ENCODE measurements at places on chromosomes 4 and X.

DNA sequence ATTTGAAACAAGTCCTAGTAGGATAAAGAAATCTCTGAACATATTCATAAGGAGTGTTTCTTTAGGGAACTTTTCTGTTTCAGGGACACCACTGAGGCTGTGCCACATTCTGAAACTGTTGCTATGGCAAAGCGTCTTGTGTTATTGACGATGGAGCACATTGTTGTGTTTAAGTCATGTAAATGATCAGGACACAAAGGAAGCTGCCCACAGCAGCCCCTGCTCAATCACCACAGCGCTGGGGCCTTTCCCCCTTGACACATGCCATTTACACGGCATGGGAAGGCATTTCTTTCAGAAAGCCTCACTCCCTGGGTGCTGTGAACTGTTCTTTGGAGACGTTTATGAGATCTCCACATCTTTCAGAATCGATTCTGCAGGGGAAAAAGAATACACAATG, 39.8 kb upstream of the MID1 start:
- no peak for DNase-seq

GRCh38 chrX:107700317-107700774, 72.0 kb downstream of the PRPS1 start:
- no peak for DNase-seq

DNA sequence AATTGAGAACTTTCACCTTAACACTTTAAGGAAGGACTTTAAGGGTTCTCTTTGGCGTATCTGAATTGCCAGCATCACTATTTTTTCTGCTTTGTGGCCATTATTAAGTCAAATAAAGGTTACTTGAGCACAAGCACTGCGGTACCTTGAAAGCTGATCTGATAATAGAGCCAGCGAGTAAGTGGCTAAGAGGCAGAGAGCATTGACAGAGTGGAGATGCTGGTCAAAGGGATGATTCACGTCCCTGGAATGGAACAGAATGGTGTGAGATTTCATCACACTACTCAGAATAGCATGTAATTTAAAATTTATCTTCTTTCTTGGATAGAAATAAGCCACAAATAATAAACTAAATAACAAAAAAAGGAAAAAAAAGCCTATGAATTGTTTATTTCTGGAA, 57.1 kb upstream of the NPFFR2 start:
- no peak for DNase-seq

DNA sequence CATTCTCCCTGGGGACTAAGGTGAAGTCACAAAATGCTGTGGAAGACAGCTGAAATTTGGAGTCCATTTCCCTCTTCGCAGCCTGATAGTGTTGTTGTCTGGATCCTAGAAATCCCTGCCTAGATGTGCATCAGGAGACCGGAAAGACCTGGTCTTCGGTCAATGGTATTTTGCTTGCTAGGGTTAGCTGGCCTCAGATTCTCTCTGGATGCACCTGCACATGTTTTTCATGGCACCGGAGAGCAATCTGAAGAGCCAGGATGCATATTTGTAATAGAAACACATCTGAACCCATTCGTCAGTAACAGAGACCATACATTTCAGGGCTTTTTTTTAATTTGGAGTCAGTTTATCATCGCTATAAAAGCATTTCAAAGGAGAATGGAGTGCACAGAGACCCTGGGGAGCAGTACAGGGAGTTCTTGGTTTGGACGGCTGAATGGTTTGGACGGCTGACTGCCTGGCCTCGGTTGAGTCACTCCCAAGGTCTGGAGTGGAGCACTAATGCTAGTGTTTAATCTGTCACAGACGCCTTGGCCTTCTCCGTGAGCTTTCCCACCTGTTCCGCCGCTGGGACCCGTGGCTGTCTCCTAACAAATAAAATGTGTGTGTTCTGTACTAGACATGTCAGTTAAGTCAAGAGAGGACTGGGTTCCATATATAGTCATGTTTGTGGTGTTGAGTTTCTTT, 7.5 kb upstream of the PDLIM3 start:
- no peak for DNase-seq

DNA sequence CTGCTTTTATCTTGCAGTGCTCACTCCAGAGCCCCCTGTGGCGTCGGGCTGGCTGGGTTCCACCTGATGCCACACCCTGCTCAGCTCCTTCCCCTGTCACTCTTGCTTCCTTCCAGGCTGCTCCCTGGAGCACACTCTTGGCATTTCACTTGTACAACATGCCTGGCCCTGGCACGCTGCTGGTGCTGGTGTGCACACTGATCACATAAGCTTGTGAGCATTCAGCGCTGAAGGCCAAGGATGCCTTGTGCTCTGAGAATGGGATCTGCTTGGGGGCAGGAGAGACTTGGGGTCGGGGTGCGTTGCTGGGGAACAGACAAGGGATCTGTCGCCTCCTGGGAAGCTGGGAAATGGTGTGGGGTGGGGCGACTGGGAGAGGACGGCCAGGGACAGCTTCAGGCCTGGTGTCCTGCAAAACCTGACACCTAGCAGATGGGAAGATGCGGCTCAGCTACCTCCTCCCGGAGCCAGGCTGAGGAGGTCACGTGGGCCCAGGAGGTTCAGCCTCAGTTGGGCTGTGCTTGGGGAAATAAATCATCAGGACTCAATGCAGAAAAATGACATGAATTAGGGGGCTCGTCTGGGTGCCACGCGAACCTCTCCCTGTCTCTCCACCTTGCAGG, 108.5 kb downstream of the PHKA2 start:
- no peak for DNase-seq

GRCh38 chr4:124417371-124417770, 295.2 kb downstream of the ANKRD50 start:
- no peak for DNase-seq

DNA sequence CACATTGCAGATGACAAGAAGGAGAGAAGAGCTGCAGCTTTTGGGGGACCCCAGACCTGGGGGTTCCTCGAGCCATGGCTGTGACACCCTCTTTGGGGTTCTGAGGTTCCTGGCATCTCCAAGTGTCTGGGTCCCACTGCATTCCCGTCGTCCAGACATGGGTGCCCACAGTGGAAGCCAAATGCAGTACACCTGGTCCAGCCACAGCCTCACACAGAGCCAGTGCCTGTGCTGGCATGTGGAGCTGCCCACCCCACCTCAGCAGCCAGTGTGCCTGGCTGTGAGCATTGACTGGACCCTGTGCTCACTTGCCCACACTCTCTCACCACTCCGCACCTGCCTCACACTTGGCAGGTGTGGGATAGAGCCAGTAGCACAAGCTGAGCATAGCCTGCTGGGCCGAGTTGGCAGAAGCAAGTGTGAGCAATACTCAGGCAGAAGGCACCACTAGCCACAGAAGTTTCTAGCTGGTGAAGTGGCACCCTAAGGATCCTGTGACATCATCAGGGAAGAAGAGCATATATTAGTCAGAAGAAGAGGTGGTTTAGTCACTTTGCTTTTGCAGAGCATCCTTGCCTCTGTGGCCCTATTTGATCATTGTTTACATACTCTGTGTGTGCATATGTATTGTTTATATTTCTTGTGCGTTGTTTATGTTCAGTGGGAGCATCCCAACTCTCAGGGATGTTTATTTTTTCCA, 65.0 kb upstream of the MAGEB2 start:
- DNase-seq: no peak

GRCh38 chr4:40908297-40908696, 158.5 kb downstream of the NSUN7 start:
- no peak for DNase-seq

- DNase-seq: no peak
Measured at GRCh38 chrX:121283921-121284320, 236.5 kb downstream of the GLUD2 start.

- DNase-seq: no peak
Measured at GRCh38 chrX:115018944-115019343, 1.5 kb upstream of the IL13RA2 start.

DNA sequence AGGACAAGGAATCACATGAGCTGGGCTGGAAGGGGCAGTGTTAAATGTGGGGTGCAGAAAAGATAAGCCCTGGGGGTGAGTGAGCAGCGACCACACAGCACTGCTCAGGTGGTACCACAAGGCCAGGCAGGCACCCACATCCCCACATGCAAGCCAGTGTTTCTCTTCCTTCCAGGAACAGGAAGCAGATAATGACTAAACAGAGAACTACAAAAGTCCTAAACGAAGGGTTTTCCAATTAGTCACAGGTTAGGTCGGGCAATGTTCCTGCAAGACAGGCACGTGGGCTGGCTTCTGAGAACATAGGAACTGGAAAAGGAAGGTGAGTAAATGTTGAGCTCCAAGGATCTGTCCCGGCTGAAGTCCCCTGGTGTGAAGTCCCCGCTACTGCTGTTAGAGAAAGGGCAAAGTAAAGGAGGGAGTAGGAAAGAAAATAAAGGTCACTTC, 19.5 kb downstream of the RELL1 start:
- no peak for DNase-seq

GRCh38 chr4:159178151-159178546, 75.3 kb downstream of the RAPGEF2 start:
- no peak for DNase-seq

DNA sequence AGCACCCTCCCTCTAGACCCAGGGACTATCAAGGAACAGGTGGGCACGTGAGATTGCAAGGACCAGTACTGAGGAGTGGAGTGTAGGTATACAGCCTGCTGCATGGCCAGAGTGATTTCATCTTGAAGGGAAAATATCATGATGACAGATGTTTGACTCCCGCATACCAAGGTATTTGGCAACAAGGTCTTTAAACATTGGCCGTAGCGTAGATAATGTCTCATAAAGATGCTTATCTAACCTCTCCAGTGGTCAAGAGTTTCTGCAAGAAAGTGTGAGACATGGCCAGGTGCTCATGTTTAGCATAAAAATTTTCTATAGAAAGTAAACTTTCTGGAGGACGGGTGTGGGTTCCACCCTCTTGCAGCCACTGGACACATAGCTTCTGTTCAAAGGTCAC, 18.7 kb upstream of the ZNF630 start:
- DNase-seq: no peak

All from GM18507 (cell line).